ENCODE measurements at places on chromosomes 7 and 10.

- no peak for DNase-seq
Measured at GRCh38 chr10:14016931-14017333, 313.8 kb downstream of the FRMD4A start.

GRCh38 chr7:115494529-115495147 lies 535.9 kb downstream of the TFEC start:
- DNase-seq = no peak

- no peak for DNase-seq
Measured at GRCh38 chr7:134279336-134279735, 37.4 kb downstream of the SLC35B4 start.

DNA sequence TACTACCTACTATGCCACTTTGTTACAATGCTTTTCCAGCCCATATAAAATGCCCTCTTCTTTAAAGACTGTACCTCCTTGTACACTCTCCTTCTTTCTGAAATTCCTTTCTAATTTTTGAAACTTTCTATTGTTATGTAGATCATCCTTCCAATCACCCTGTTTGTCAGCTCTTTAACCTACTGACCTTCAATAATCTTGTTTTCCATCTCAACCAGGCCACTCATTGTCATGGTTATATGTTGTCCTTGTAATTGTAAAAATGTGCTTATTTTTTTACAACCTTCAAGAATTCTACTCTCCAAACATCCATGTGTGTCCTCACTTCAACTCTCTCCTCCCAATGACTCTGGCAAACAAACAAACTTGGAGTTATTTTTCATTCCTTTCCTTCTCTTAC lies 1172.6 kb upstream of the CELF2 start:
- no peak for DNase-seq

- DNase-seq = no peak
Measured at GRCh38 chr10:26555719-26556368, 117.7 kb downstream of the APBB1IP start.

- no peak for DNase-seq
Measured at GRCh38 chr7:26863518-26864308, 677 bp downstream of the SKAP2 start.

- no peak for DNase-seq
Measured at GRCh38 chr10:91567815-91568214, 65.1 kb downstream of the PPP1R3C start.

GRCh38 chr7:152664636-152665035 lies 11.3 kb downstream of the XRCC2 start:
- no peak for DNase-seq

DNA sequence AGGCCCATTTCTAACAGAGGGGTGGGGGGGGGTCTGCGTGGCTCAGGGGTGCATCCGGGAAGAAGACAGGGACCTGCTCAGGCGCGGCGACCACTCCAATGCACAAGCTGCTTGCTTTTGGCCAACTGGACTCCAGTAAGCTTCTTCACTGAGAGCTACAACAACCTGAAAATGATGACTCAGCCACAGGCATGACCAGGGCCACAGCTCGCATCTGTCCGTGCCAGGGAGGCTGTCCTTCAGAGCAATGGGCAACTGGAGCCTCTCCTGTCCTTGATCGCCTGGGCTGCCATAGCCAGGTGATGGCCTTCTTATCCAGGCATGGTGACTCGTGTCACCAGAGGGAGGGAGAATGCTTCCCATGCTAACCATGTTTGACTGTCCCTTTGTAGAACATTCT lies 81.6 kb upstream of the RNF32 start:
- DNase-seq = no peak

- DNase-seq = no peak
Measured at GRCh38 chr10:127527891-127528290, 21.2 kb upstream of the NPS start.

DNA sequence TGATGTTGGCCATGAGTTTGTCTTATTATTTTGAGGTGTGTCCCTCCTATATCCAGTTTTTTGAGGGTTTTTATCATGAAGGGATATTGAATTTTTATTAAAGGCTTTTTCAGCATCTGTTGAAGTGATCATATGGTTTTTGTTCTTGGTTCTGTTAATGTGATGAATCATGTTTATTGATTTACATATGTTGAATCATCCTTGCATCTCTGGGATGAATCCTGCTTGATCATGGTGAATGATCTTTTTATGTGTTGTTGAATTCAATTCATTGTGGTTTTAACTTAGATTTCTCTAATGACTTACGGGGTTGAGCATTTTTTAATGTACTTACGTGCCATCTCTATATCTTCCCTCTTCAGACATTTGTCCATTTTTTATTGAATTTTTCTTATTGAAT lies 22.9 kb downstream of the DLD start:
- DNase-seq = no peak

DNA sequence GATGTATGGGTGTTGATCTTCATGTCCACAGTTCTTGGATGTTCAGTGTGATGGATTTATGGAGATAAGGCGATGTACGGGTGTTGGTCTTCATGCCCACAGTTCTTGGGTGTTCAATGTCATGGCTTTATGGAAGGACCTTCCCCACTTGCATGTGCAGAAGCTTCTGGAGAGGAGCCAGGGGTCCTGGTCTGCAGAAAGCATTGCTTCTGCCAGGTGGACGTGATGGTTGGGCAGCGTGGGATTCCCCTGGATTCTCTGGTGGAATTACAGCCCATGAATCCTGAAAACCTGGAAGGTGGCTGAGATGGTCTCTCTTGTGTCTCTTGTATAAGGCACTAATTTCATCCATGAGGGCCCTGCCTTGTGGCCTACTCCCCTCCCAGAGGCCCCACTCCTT lies 183.7 kb upstream of the TCERG1L start:
- DNase-seq = no peak

GRCh38 chr7:32347244-32347828 lies 142.8 kb downstream of the LSM5 start:
- peak; percentile 12 for DNase-seq

GRCh38 chr10:117240621-117241529 lies at the start of gene SLC18A2:
SLC18A2 (plus strand) TSS chr10:117241114; CDS start chr10:117241694, 580 bp downstream.
- no peak for DNase-seq

GRCh38 chr7:43108255-43109011 lies 4.0 kb upstream of the HECW1 start:
- DNase-seq = peak; percentile 47

- no peak for DNase-seq
Measured at GRCh38 chr10:5604961-5605360, 61.4 kb downstream of the ASB13 start.

GRCh38 chr10:82558014-82558607 lies 683.1 kb downstream of the NRG3 start:
- no peak for DNase-seq

DNA sequence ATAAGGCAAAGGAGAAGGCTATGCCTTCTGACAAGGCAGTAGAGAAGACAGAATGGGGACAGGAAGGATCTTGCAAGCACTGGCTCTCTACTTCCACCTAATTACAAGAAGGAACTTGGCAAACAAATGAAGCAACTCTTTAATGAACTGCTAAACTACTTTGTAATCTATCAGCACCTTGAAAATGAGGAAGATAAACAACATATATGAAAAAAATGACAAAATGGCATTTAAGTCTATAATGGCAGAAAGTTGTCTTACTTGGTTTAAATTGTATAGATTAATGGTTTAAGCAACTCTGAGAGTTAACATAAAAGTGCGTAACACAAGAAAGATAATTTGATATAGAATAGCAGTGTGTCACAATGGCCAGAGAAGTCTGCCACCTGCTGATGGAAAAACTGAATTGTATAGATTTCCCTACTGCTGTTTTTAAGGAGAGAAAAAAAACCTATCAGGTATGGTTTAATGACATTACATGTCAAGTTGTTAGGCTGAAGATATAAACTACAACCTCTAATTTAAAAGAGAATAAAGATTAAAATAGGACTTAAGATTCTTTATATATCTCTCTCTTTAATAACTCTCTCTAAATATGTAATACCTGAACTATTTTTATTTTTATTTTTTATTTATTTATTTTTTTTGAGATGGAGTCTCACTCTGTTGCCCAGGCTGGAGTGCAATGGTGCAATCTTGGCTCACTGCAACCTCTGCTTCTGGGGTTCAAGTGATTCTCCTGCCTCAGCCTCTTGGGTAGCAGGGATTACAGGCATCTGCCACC lies 11.8 kb downstream of the NT5C3A start:
- DNase-seq = no peak

All from Panc1 (cell line).